ENCODE measurements at places on chromosomes 16 and 17.
A peak's percentile ranks its signal among the peaks of the same experiment; 100 is the strongest.

DNA sequence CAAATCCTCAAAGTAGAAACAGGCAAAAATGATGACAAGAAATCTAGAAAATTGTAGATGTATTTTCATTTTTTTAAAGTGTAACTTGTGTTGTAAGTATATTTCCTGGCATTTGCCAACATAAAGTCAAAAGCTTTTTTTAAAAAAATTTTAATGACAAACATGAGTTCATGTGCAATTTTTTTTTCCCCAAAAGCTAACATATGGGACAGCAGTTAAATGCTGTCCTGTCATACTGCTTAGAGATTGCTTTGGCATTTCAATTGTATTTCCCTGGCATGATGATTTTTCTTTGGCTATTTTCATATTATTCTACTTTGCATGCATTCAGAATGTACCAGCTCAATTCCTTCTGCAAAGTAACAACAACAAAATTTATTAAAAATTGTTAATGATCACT is 24.5 kb upstream of the CPPED1 start:
- no peak for DNase-seq
- H3K4me3 ChIP-seq = no peak overlapping the region
- H3K36me3 ChIP-seq = no peaks in the 10 kb centered on the region
- no peak overlapping the region for H3K27ac ChIP-seq
- no peaks in the 10 kb centered on the region for H3K4me1 ChIP-seq
- no peaks in the 10 kb centered on the region for H3K27me3 ChIP-seq

- peaks cover 86% of the 10 kb centered on the region for H3K36me3 ChIP-seq
- DNase-seq = no peak
- no peaks in the 10 kb centered on the region for H3K27me3 ChIP-seq
- no peaks in the 10 kb centered on the region for H3K4me1 ChIP-seq
These were observed 11.4 kb downstream of the LIMD2 start for GRCh38 chr17:63688396-63689020.

GRCh38 chr17:79023180-79023705 is 726 bp upstream of the C1QTNF1 start:
- peaks cover 61% of the 10 kb centered on the region for H3K27me3 ChIP-seq
- peaks cover 43% of the 10 kb centered on the region for H3K4me1 ChIP-seq
- H3K36me3 ChIP-seq = no peaks in the 10 kb centered on the region
- peak overlapping the region; percentile 62 for H3K4me3 ChIP-seq

GRCh38 chr16:66426112-66427035 is 721 bp upstream of the BEAN1 start:
- H3K36me3 ChIP-seq = no peaks in the 10 kb centered on the region
- H3K4me1 ChIP-seq = peaks cover 31% of the 10 kb centered on the region
- peak overlapping the region; percentile 61 for H3K4me3 ChIP-seq

GRCh38 chr17:44971776-44972483 is 3.8 kb upstream of the C1QL1 start:
- peak; percentile 33 for DNase-seq
- H3K4me1 ChIP-seq = peaks cover 35% of the 10 kb centered on the region
- H3K36me3 ChIP-seq = no peaks in the 10 kb centered on the region
- H3K4me3 ChIP-seq = no peak overlapping the region

GRCh38 chr17:29412780-29413565 is 22.8 kb downstream of the TAOK1 start:
- H3K4me3 ChIP-seq = no peak overlapping the region
- H3K27ac ChIP-seq = no peak overlapping the region
- no peaks in the 10 kb centered on the region for H3K27me3 ChIP-seq
- DNase-seq = peak; percentile 65
- H3K4me1 ChIP-seq = no peaks in the 10 kb centered on the region
- peaks cover 9% of the 10 kb centered on the region for H3K36me3 ChIP-seq

- no peak overlapping the region for H3K4me3 ChIP-seq
- H3K27ac ChIP-seq = no peak overlapping the region
- H3K36me3 ChIP-seq = no peaks in the 10 kb centered on the region
- no peaks in the 10 kb centered on the region for H3K4me1 ChIP-seq
These were observed 127.2 kb downstream of the HS3ST3B1 start for GRCh38 chr17:14427900-14428647.

DNA sequence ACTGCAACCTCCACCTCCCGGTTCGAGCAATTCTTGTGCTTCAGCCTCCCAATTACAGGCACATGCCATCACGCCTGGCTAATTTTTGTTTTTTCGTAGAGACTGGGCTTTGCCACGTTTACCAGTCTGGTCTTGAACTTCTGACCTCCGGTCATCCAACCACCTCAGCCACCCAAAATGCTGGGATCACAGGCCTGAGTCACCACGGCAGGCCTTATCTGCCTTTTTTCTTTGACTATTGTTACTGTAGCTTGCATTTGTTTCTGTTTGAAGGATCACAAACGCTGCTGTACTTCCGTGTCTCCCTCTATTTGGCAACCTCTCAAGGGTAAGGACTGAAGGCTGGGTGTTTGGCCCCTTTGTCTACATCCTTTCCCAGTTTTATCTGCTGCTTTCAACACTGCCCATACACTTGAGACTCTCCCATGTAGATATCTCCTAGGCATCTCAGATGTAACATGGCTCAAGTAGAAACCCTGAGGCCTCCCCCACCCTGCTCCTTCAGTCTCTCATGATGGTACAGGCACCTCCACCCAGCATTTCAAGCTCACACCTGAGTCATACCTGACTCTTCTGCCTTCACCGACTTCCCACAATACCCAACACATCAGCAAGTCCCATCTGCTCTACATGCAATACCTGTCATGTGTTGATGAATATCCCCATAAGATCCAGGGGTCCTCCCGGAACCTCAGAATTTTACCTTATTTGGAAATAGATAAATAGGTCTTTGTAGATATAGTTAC is 219.0 kb downstream of the CPPED1 start:
- no peaks in the 10 kb centered on the region for H3K4me1 ChIP-seq
- H3K27ac ChIP-seq = no peak overlapping the region
- no peaks in the 10 kb centered on the region for H3K27me3 ChIP-seq
- DNase-seq = no peak
- no peak overlapping the region for H3K4me3 ChIP-seq

- H3K27ac ChIP-seq = no peak overlapping the region
- H3K4me1 ChIP-seq = peaks cover 1% of the 10 kb centered on the region
- no peak overlapping the region for H3K4me3 ChIP-seq
- no peak for DNase-seq
- H3K27me3 ChIP-seq = no peaks in the 10 kb centered on the region
These were observed 242.9 kb downstream of the FTO start for GRCh38 chr16:53946746-53947386.

DNA sequence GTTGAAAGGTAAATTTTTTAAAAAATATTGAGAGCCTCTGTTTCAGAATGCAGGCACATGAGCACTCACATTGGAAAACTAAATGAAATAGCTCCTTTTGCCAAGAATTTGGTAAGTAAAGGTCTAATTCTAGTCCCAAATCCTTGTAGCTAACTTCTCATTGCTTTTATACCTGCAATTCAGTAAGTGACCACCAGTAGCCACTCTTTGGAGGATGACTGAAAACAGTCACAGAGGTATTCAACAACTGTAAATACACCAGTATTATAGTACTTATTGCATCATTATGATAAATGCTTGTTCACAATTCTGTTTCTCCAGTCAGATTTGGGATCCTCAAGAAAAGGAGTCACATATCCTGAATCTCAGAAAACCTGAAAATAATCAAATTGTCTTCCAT is 562.4 kb upstream of the CDH11 start:
- H3K36me3 ChIP-seq = no peaks in the 10 kb centered on the region
- H3K27me3 ChIP-seq = no peaks in the 10 kb centered on the region
- no peak overlapping the region for H3K4me3 ChIP-seq
- no peaks in the 10 kb centered on the region for H3K4me1 ChIP-seq
- DNase-seq = no peak
- H3K27ac ChIP-seq = no peak overlapping the region

DNA sequence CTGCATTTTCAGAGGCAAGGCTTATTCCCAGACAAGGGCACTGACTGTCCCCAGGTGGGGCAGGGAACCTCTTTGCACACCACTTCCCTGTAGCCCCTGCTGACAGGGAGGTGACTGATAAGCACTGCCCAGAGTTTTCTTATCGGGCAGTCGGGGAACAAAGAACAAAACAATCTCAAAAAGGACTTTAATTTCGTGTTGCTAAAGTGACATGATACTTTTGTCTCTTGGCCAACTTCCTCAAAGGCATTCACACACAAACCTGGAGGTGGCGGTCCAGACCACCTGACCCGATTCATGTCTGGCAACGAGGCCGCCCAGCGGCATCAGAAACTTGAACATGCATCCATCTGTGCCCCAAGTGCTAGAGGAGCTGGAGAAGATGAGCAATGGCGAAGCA is 28.9 kb downstream of the ZDHHC7 start:
- no peak for DNase-seq
- no peak overlapping the region for H3K4me3 ChIP-seq
- no peaks in the 10 kb centered on the region for H3K27me3 ChIP-seq
- H3K36me3 ChIP-seq = peaks cover 72% of the 10 kb centered on the region
- H3K4me1 ChIP-seq = peaks cover 24% of the 10 kb centered on the region

DNA sequence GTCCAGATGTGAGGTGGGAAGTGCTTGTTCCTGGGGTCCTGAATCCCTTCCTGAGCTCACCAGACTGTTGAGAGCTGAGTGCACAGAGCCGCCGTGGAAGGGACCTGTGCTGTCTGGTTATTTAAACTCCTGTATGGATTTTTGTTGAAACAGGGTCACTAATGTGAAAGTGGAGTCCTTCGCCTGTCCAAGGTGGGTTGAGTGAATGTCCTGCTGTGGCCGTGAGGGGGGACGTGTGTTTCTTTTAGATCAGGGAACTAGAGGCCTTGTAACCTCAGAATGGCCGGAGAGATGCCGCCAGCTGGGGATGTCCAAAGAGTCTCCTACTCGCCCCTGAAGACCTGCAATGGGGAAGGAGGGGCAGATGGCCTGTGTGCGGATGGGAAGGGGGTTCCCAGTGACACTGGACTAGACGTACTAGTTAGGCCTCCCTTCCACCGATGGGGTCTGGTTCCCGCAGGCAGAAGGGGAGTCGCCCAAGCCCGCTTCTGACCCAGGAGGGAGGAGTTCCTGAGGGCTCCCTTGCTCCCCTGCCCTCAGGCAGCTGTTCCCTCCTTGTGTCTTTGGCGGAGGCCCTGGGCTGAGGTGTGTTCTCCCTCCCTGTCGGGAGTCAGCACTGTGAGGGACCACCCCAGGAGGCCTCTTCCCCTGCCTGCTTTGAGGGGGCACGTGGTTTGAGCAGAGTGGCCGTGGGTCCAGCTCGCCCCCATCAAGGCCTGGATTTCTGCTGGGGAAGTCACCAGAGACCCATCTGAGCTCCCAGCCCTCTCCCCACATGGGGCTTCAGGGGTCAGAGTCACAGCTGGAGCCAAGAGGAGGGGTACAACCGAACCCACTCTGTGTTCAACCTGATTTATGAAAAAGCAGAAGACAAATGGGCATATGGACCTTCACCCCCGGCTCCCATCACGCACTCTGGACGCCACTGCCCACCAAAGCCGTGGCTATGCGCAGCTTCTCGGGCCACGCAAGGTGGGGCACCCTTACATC is 30.9 kb downstream of the OR1D5 start:
- no peaks in the 10 kb centered on the region for H3K36me3 ChIP-seq
- peaks cover 2% of the 10 kb centered on the region for H3K4me1 ChIP-seq
- H3K4me3 ChIP-seq = no peak overlapping the region
- DNase-seq = no peak
- peaks cover 29% of the 10 kb centered on the region for H3K27me3 ChIP-seq
- no peak overlapping the region for H3K27ac ChIP-seq

GRCh38 chr17:29243792-29244191 is 2.9 kb upstream of the CRYBA1 start:
- H3K4me3 ChIP-seq = no peak overlapping the region
- no peaks in the 10 kb centered on the region for H3K36me3 ChIP-seq
- H3K4me1 ChIP-seq = peaks cover 16% of the 10 kb centered on the region
- H3K27me3 ChIP-seq = no peaks in the 10 kb centered on the region
- H3K27ac ChIP-seq = no peak overlapping the region

GRCh38 chr17:1947229-1947742 is 77.8 kb downstream of the RTN4RL1 start:
- H3K36me3 ChIP-seq = no peaks in the 10 kb centered on the region
- H3K27me3 ChIP-seq = peaks cover 7% of the 10 kb centered on the region
- peaks cover 10% of the 10 kb centered on the region for H3K4me1 ChIP-seq
- no peak overlapping the region for H3K27ac ChIP-seq

GRCh38 chr16:74117798-74118197 is 178.8 kb upstream of the PSMD7 start:
- no peak overlapping the region for H3K27ac ChIP-seq
- no peak overlapping the region for H3K4me3 ChIP-seq
- no peaks in the 10 kb centered on the region for H3K36me3 ChIP-seq
- no peaks in the 10 kb centered on the region for H3K4me1 ChIP-seq
- H3K27me3 ChIP-seq = no peaks in the 10 kb centered on the region
- DNase-seq = no peak

DNA sequence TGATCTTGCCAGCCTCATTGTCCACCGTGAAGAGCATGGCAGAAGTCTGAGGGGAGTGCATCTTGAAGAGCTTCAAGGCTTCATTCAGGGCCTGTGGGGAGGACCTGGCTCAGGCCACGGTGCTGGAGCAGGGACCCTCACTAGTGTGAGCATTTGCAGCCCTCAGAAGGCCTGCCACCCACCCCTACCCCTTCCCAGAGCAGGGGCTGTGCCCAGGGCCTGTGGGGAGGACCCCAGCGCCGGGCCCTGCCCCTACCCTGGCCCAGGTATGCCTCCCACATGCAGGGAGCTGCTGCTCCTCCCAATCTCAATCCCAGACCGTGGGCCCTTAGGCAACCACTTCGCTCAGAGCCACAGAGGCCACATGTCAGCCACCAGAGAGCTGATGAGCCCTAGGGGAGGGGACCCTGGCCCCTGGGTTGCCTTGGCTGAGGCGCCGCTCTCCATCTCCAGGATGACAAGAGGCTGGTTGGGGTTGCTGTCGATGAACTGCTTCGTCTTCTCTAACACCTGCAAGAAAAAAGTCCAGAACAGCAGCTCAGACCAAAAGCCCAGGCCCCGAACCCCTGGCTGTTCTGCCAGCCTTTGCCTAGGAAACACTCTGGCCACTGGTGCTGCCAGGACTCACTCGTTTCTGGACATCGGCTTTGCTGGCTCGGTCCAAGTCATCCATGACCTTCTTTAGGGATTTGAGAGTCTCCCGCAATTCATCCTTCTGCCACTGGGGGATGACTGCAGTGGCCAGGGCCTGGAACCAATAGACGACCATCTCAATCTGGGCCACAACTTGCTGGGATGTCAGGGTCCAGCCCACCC is 1.8 kb upstream of the EXOSC6 start:
- H3K4me3 ChIP-seq = no peak overlapping the region
- H3K27me3 ChIP-seq = no peaks in the 10 kb centered on the region
- H3K4me1 ChIP-seq = peaks cover 13% of the 10 kb centered on the region
- peak; percentile 72 for DNase-seq
- H3K27ac ChIP-seq = no peak overlapping the region

All from mesenchymal stem cell (in vitro differentiated cells and primary cell).